ENCODE measurements at places on chromosomes 5 and 9. TPM values are rescaled to one million over a fixed set of nuclear protein-coding genes. Genes with fewer than 3 reads are reported as not detected.

- no peak overlapping the region for H3K27ac ChIP-seq
- no peaks in the 10 kb centered on the region for H3K27me3 ChIP-seq
- H3K4me1 ChIP-seq: no peaks in the 10 kb centered on the region
- H3K36me3 ChIP-seq: peaks cover 4% of the 10 kb centered on the region
Measured at GRCh38 chr5:82538339-82539034, 260.3 kb upstream of the RPS23 start.

GRCh38 chr5:79954620-79955019 lies 36.4 kb downstream of the MTX3 start:
- no peak overlapping the region for H3K27ac ChIP-seq
- peaks cover 35% of the 10 kb centered on the region for H3K27me3 ChIP-seq
- DNase-seq: no peak
- no peaks in the 10 kb centered on the region for H3K4me1 ChIP-seq
- H3K4me3 ChIP-seq: no peak overlapping the region

The PAXX gene
- 64.0 TPM for total RNA-seq

DNA sequence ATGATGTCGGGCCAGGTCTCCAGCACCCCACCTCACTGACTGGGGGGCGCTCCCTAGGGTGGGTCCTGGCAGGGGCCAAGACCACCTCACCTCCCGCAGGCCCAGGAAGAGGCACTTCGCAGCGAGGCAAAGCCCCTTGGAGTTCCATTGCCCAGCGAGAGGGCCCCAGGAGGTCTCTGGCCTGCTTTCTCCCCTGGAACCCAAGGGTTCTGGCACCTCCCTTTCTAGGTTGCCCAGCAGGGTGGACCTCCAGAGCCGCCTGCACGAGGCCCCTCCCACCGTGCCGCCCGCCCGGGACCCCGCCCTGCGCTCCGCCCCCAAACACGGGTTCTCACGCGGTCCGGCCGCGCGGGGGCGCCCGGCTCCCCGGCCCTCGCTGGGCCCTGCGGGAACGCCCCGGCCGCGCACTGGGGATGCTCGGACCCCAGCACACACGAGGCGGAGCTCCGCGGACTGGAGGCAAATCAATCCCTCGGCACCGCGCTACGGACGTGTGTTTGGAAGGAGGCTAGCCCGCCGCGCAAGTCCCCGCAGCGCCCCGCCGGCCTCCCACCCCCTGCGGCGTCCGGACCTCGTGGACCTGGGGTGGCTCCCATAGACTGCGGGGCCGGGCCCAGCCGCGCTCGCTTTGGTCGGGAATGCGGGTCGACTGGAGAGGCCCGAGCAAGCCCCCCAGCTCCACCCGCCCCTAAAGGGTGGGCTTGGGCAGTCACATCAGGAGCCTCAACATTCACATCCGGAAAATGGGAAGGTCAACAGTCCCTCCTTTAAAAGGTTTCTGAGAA lies 99.5 kb upstream of the LMX1B start:
- no peaks in the 10 kb centered on the region for H3K36me3 ChIP-seq
- no peak overlapping the region for H3K4me3 ChIP-seq
- H3K27ac ChIP-seq: no peak overlapping the region
- H3K4me1 ChIP-seq: peaks cover 41% of the 10 kb centered on the region
- peaks cover 22% of the 10 kb centered on the region for H3K27me3 ChIP-seq
- DNase-seq: peak; percentile 87

GRCh38 chr5:95870105-95870672 lies 47.7 kb upstream of the GLRX start:
- peaks cover 49% of the 10 kb centered on the region for H3K4me1 ChIP-seq
- peak; percentile 85 for DNase-seq
- peak overlapping the region; percentile 98 for H3K27ac ChIP-seq
- H3K36me3 ChIP-seq: peaks cover 12% of the 10 kb centered on the region

The PCDHB7 gene
- total RNA-seq: not detected

- H3K27me3 ChIP-seq: peaks cover 3% of the 10 kb centered on the region
- no peak for DNase-seq
- H3K4me3 ChIP-seq: no peak overlapping the region
- no peaks in the 10 kb centered on the region for H3K4me1 ChIP-seq
Measured at GRCh38 chr5:159638954-159639559, 277.2 kb upstream of the ADRA1B start.

DNA sequence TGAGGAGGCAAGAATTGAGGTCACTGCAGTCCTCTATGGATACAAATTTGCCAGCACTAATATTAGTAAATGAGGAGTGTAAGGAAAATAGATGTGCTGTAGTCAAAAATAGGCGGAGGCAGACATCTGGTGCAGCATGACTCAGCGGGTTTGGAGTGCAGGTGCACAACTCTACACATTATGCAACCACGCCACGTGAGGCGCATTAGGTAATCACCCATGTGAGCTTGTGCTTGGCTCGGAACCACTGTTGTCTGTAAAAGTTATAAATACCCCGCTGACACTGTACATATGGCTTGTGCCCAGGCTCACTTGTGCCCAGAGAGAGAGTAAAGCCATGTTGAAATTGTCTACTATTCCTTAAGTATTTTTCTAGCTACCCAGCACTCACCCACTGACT lies 623.5 kb upstream of the NUDT12 start:
- no peak overlapping the region for H3K27ac ChIP-seq
- H3K36me3 ChIP-seq: no peaks in the 10 kb centered on the region
- no peak for DNase-seq
- H3K4me3 ChIP-seq: no peak overlapping the region

DNA sequence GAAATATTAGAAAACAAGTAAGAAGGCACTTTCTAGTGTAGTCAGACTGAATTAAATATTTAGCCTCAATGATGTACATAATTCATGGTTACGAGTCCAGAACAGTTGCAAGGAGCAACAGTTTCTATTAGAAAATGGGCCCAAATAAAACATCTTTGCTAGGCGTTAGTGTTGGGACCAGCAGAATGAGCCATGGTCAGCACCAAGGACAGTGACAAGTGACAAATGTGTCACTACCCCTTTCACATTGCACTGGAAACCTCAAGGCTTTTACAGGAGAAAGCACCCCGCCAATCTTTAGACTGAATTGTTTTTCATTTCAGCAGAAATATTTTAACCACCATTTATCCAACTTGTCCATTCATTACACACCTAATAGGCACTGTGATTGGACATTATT lies 301.3 kb upstream of the ADCY2 start:
- no peaks in the 10 kb centered on the region for H3K4me1 ChIP-seq
- no peak overlapping the region for H3K4me3 ChIP-seq
- H3K36me3 ChIP-seq: no peaks in the 10 kb centered on the region

Data from natural killer cell treated with Interleukin-12 subunit alpha and Interleukin-12 subunit beta and Interleukin-15 and Interleukin-18, amount 100 ng/mL, for 72 hours (primary cell).